DMS79 treated with DMSO at 0.1 percent for 48 hours (cell line): ENCODE measurements at places on chromosomes 3 and 15.
A peak's percentile ranks its signal among the peaks of the same experiment; 100 is the strongest.

DNA sequence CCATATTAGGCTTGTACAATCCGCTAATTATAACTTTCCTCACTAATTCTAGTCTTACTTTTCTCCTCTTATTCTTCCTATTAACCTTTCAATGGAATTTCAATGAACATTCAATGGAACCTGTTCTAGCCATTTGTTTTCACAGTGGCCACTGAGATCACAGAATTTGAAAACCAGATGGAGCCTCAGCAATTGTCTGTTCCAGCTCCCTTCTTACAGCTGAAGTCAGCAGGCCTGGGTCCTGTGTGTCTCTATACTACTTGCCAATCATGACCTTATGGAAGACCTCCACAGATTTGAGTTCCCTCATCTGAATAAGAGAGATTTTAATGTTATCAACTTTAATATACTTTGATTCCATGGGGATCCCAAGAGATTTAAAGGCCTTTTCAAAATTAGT, 36.6 kb downstream of the TJP1 start:
- no peak for DNase-seq

DNA sequence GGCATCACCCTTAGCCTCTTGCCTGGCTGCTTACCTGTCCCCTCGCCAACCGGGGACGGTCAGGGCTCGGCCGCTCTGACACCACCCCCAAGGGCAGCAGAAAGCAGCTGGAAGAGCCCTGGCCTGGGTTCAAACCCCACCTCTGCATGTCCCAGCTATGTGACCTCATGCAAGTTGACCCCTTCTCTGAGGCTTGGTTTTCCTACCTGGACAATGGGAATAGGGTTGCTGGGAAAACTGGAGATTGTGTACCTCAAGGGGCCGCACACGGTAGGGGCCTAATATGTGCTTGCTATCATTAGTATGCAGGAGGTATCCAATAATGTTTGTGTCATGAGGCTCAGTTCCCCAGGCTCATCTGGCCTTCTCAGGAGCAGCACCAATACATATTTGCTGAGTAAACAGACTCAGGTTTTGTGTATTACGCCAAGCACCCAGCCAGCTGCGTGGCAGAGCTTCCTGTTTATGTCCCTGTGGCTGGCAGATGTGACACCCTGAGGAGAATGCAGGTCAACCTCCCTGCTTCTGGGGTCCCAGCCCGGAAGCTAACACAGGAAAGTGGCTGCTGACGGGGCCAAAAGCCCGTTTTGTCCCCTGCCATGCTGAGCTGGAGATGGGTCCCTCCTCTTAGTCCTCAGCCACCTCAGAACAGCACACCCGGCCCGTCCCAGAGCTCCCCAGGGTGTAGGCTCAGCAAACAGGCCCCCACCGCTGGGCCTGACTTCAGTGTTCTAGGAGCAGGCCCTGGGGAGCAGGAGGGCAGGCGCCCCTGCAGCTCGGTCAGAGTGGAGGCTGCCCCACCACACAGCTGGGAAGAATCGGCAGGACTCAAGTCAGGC, 29.7 kb downstream of the PLXND1 start:
- DNase-seq = no peak

DNA sequence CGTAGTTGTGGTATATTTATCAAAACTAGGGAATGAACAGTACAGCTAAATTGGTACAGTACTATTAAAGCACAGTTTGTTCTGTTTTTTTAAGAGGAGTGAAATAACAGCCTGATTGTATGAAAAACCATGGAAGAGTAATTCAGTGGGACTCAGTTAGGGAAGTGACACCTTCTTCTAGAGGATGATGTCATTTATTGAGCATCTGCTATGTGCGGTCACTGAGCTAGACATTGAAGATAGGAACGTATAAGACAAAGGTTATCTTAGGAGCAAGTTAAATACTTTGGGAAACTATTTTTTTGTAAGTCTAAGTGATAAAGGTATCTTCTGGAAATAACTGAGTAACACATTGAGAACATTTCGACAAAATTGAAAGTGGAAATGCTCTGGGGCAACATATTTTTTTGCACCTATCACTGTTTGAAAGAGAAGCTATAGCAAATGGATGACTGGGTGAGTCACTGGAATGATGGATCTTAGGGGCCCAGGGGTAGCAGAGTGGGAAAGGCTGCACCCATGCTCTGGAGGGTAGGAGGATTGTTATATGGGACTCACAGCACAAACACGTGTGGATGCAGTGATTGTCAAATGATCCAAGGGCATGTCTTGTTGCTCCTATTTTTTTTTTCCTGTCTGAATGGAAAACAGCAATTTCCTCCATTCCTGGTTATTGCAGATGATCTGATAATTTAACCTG, 43.0 kb downstream of the OXNAD1 start:
- DNase-seq = no peak

DNA sequence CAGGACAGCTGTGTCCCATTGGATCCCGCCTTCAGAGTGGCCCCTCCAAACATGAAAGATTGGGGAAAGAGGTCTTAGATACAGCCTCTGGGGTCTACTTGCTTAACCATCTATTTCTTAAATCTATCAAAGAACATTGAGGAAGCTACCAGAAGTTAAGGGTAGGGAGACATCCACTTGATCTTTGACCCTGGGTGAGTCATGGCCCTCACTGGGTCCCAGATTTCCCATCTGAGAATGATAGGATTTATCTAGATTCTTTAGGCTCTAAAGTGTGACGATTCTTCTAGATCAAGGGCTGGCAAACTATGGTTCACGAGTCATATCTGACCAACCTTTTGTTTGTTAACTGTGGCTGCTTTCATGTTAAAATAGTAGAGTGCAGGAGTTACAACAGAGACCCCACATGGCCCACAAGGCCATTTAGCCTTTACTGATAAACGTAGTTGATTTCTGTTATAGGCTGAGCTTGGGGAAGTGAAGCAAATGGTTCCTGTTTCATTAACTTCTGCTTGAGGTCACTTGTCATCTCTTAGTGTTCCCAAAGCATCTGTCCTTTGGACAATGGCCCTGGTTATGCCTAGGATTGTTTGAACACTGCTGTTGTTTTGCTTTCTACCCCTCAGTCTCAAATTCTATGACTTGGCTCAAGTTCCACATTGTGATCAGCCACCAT, 8.0 kb downstream of the MUC13 start:
- no peak for DNase-seq

GRCh38 chr3:29804044-29804443, 523.2 kb downstream of the RBMS3 start:
- no peak for DNase-seq

DNA sequence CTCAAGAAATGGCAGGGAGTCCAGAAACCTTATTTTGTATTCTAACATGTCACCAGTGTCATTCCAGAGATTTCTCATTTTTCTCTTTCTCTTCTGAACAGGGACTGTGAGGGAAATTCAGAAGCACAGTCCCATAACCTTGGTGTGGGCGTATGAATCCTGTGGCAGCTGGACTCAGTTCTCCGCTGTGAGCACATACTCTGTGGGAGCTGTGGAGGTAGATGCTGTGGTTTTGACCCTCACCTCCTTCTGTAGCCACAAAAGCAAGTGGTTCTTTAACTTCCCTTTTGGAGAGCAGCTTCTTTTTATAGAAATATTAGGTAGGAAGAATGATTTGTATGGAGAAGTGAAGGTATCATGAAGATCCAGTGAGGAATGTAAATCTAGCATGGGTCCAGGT, 13.4 kb downstream of the TMEM207 start:
- no peak for DNase-seq

GRCh38 chr3:32532434-32532833, 29.8 kb upstream of the CMTM6 start:
- no peak for DNase-seq

GRCh38 chr3:124299831-124300230, 307.9 kb upstream of the ROPN1 start:
- DNase-seq = no peak

DNA sequence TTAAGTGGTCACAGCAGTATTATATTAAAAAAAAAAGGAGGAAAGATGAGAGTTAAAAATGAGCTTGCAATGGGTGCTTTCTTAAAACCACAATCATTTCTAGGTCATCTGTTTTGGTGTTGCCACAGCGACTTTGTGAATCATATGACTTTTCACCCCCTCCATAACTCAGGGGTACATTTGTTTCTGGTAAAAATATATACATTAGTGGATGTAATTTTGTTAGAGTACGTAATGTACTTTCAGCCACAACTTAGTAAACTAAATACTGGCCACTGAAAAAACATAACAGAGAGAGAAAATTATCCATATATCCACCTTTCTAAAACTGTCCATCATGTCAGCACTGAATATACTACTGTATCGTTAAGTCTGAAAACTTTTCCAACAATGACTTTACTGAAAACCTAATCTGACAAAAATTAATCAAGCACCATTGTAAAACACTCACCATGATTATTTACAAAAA, 3.4 kb downstream of the ANKRD28 start:
- no peak for DNase-seq

GRCh38 chr3:21158861-21159542, 592.0 kb downstream of the ZNF385D start:
- DNase-seq = no peak

DNA sequence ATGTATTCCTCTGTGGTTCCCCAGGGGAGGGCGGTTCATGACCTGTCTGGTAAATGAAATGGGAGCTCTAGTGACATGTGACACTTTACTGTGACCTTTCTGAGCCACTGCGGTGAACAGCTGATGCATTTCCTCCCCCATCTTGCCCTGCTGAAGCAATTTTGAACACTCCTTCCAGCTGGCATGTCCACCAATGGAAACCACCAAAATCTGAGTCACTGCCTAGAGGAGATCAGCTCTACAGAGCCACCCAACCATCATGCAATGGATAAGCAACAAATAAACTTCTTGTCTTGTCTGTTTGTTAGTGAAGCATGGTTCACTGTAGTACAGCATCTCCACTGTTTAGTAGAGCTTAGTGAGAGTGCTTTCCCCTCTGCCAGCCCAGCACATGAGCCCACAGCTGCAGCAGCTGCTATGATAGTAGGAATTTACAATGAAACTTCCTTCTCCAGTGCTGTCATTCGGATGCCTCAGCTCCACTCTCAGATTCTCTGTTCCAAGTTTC, 479.4 kb downstream of the NTRK3 start:
- DNase-seq = no peak

- no peak for DNase-seq
Observed at GRCh38 chr3:101819649-101820206, 29.6 kb upstream of the NFKBIZ start.

DNA sequence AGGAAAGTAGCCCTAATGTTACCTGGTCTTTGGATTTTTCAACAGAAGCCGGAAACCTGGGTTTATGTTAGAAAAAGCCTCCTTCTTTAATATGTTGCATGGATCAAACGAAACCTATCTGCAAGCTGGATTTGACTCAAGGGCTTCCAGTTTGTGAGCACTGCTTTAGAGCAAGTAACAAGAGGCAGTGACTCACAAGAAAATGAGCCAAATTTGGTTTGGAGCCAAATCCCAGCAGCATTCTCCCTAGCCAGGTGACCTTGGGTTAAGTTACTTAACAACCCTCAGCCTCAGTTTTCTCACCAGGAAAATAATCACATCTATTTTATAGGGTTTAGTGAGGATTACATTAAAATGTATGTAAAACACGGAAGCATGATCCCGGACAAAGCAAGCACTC, 215.2 kb upstream of the PRICKLE2 start:
- DNase-seq = peak; percentile 52

DNA sequence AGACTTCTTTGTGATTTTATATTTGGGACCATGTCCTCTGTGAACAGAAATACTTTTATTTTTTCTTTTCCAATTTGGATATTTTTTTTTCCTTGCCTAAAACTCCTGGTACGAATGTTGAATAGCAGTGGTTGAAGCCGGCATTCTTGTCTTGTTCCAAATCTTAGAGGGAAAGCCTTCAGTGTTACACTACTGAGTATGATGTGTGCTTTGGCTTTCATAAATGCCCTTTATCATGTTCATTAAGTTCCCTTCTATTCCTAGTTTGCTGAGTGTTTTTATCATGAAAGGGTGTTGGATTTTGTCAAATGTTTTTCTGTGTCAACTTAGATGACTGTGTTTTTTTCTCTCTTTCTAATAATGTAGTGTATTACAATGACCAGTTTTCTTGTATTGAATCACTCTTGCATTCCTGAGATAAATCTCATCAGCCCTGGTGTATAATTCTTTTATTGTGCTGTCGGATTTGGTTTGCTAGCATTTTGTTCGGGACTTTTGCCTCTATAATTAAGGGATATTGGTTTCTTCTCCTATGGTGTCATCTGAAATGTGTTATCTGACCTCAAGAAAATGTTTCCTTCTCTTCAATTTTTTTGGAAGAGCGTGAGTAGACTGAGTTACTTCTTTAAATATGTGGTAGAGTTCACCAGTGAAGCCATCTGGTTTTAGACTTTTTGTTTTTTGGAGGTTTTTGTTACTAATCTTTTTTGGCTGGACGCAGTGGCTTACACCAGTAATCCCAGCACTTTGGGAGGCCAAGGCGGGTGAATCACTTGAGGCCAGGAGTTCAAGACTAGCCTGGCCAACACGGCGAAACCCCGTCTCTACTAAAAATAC, 33.3 kb downstream of the MAP1A start:
- DNase-seq = no peak

DNA sequence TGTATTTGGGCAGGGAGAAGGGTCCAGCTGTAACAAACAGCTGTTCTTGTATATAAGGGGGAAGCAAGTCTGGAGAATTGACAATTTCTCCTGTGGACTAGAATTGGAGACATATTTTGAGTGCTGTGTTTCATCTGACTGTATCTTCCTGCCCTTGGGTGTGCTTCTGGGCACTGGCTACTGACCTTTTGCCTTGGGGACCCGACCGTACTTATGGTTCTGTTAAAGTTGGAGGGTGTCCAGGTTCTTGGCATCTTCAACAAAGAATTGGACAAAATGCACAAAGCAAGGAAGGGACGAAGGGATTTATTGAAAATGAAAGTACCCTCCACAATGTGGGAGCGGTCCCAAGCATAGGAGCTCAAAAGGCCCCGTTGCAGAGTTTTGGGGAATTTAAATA, 31.0 kb downstream of the MAP2K1 start:
- DNase-seq = no peak

DNA sequence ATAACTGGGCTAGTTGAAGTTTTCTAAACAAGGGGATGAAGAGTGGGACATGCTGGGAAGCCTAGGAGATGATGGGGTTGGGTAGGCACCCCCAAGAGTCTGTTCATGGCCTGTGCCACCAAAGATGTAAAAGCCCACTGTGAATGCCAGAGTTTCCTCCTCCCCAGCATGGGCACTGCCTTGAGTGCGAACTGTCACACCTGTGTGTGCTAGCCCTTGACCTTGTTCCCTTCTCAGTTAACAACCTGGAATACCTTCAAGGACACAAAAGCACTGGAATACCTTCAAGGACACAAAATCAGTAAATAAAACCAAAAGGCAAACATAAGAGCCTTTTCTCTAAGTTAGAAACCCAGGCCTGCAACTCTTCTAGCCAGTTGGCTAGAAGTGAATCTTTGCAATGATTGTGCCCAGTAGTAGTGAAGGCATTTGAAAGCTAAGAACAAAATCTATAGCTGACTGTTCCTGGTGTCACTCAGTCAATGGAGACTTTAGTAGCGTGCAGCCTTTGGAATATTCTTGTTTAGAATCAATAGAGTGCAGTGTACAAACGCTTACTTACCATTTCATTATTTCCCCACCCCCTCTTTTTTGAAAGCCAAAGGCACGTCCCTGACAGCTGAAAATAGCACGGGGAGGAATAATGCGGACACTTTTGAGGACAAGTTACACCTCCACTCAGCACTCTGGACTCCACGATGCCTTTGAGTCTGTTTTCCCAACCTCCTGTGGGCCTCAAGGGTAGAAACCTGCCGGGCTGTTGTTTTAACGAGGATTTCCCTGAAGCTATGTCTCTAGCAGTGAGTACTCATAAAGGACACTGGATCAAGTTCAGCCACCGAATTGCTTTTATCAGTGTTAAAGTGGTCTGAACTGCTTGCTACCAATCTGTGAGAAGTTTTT, 24.2 kb downstream of the PSMD6 start:
- no peak for DNase-seq
